Lung (tissue), 17 donors: ENCODE measurements at places on chromosomes 5 and 9. TPM values are rescaled to one million over a fixed set of nuclear protein-coding genes. Genes with fewer than 3 reads are reported as not detected.

Gene FAM120AOS
- 36.5 TPM for total RNA-seq

Gene POLR1E
- total RNA-seq = 19.9 TPM

Gene ADGRV1
- total RNA-seq = 39.9 TPM

Gene TNFSF15
- total RNA-seq = 24.5 TPM

Gene KCNV2
- total RNA-seq = not detected

Gene GRIA1
- total RNA-seq = 2.2 TPM

Gene RALGDS
- total RNA-seq = 61.1 TPM

Gene FBXW5
- 118 TPM for total RNA-seq

Gene SPATA31D4
- total RNA-seq = not detected

Gene PCDHB13
- total RNA-seq = 7.7 TPM

- DNase-seq = peak; percentile 26
- peaks cover 7% of the 10 kb centered on the region for H3K36me3 ChIP-seq
- H3K4me1 ChIP-seq = peaks cover 3% of the 10 kb centered on the region
- no peak overlapping the region for H3K4me3 ChIP-seq
- no peaks in the 10 kb centered on the region for H3K27me3 ChIP-seq
Observed at GRCh38 chr9:121676926-121677325, 25.5 kb downstream of the DAB2IP start.

DNA sequence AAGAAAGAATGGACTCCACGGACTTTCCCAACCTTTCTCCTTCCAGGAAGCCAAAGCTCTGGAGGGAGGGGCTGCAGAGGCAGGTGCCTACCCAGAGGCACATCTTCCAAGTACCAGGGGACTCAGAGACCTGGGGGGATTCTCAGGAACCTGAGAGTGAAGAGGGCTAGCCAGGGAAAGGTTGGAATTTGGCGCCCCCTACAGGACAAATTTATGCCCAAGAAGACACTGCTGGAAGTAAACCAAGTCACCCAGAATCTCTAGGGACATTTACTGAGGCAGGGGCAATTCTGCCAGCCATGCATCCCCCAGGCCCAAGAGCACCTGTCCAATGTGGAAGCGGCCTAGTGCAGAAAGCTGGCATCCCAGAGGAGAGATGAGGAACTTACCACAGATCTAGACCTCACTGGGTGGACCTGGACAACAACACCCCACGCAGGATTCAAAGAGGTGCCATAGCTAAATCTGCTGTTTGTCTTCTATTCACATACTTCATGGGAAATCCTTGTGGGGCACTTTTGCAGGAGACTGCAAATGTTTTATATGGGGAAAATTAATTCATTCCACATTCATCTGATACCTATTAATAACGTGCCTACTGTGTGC, 25.9 kb upstream of the IDNK start:
- H3K4me1 ChIP-seq = no peaks in the 10 kb centered on the region
- peak; percentile 23 for DNase-seq
- H3K27me3 ChIP-seq = no peaks in the 10 kb centered on the region
- H3K36me3 ChIP-seq = no peaks in the 10 kb centered on the region

GRCh38 chr9:859251-859650, 17.8 kb downstream of the DMRT1 start:
- no peak for DNase-seq
- H3K4me3 ChIP-seq = no peak overlapping the region
- no peak overlapping the region for H3K27ac ChIP-seq

DNA sequence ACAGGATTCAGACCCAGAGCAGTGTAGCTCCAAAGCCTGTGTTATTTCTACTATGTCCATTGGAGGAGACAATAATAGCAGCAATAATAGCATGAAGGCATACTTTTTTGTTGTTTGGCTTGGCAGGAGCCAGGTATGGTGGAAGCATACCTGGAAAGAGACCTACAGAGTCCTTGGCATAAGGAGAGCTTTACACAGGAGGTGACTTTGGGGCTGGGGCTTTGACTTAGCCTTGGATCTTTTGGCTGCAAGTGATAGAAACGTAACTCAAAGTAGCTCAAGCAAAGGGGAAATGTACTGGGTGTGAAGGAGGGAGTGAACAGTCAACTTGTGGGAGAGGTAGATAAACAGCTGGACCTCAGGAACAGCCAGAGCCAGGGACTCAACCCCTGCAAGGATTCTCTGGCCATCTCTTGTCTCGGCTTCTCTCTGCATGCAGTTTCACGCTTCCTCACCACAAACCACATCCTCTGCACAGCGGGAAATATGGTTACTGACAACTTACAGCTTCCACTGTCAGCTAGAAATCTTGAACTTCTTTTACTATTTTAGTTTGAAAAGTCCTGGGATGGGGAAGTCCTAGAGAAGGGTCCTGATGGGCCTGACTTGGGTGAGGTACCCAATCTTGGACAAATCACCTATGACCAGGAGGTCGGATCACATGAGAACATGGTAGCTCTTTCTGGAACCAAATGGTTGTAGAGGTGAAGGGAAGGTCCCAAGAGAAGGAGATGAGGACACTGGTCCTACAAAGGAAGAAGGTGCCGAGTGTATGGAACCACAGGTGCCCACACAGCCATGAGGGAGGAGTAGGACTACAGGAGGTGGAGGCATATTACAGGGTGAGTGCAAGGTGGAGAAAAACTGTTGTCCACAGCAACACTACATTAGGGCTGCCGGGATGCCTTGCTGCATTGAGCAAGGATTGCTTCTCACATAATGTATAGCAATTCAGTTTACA, 47.0 kb upstream of the TGFBR1 start:
- no peaks in the 10 kb centered on the region for H3K4me1 ChIP-seq
- peak overlapping the region; percentile 76 for H3K27ac ChIP-seq
- H3K36me3 ChIP-seq = no peaks in the 10 kb centered on the region
- no peak overlapping the region for H3K4me3 ChIP-seq

- no peaks in the 10 kb centered on the region for H3K27me3 ChIP-seq
- no peaks in the 10 kb centered on the region for H3K4me1 ChIP-seq
- H3K27ac ChIP-seq = no peak overlapping the region
- DNase-seq = no peak
- no peak overlapping the region for H3K4me3 ChIP-seq
Observed at GRCh38 chr9:89278997-89279739, 31.8 kb upstream of the CKS2 start.

DNA sequence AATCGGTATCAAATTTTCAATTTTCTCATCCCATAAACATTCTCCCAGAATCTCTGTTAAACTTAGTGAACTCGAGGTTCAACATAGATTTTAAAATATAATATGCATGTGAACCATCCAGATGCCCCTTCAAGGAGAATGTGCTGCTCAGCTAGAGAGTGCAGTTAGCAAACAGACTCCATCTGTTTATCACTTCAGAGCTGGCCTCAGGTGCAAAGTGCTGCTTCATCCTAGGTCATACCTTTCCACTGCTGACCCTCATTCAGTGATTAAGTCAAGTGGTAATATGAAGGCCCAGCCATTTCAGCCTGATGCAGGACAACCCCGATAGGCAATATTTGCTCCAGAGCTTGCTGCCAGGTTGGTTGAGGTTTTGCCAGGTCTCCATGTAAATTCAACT, 339.0 kb upstream of the POU5F2 start:
- H3K4me3 ChIP-seq = no peak overlapping the region
- no peaks in the 10 kb centered on the region for H3K4me1 ChIP-seq
- no peak for DNase-seq
- no peaks in the 10 kb centered on the region for H3K27me3 ChIP-seq
- no peak overlapping the region for H3K27ac ChIP-seq

- peak overlapping the region; percentile 57 for H3K4me3 ChIP-seq
- peak overlapping the region; percentile 13 for H3K27ac ChIP-seq
- peak; percentile 17 for DNase-seq
Observed at GRCh38 chr9:125142560-125143376, 560 bp downstream of the SCAI start.

GRCh38 chr5:157690690-157691433, 19.5 kb downstream of the C5orf52 start:
- H3K4me3 ChIP-seq = no peak overlapping the region
- no peaks in the 10 kb centered on the region for H3K27me3 ChIP-seq
- H3K36me3 ChIP-seq = no peaks in the 10 kb centered on the region
- no peak overlapping the region for H3K27ac ChIP-seq

- H3K27ac ChIP-seq = peak overlapping the region; percentile 98
- peaks cover 6% of the 10 kb centered on the region for H3K4me1 ChIP-seq
- no peaks in the 10 kb centered on the region for H3K27me3 ChIP-seq
- H3K36me3 ChIP-seq = no peaks in the 10 kb centered on the region
Observed at GRCh38 chr9:4678679-4679267, 596 bp upstream of the CDC37L1 start.

DNA sequence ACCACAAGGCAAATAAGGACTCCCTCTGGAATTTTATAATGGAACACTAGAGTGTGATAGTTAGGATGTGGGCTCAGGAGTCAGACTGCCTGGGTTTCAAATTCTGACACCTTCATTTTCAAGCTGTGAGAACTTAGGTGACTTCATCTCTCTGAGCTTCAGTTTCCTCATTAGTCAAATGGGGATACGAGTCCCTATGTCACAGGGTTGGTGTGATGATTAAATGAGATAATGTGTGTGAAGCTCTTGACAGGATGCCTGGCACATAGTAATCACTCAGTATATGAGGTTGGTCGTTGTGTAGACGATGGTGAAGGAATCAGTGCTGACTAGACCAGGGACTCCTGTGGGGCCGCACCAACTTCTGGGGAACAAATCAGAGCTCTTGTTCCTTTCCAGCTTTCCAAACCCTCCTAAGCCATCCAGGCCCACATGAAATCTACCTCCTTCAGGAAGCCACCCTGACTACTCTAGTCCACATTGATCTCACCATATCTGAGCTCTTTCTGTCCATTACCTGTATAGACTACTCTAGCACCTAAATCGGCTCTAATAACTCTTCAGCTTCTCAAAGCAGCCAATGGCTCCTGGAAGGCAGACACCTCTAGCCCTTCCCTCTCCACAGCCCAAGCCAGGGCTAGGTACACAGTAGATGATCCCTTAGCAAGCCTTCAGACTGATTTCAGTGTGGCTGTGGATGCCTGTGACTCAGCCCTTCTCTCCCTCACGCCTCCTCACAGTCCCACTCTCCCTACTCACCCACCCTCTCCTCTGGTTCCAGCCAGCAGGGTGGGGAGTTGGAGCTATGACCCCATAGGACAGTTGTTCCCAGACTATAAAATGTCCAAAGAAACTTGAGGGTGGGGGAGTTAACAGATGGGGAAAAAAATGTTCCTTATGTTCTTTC, 2.5 kb upstream of the TCF7 start:
- no peaks in the 10 kb centered on the region for H3K36me3 ChIP-seq
- no peaks in the 10 kb centered on the region for H3K4me1 ChIP-seq
- no peaks in the 10 kb centered on the region for H3K27me3 ChIP-seq
- H3K27ac ChIP-seq = no peak overlapping the region

- H3K4me3 ChIP-seq = no peak overlapping the region
- H3K27me3 ChIP-seq = no peaks in the 10 kb centered on the region
- no peaks in the 10 kb centered on the region for H3K4me1 ChIP-seq
- DNase-seq = no peak
- no peaks in the 10 kb centered on the region for H3K36me3 ChIP-seq
Observed at GRCh38 chr5:139971202-139971725, 71.8 kb downstream of the NRG2 start.

DNA sequence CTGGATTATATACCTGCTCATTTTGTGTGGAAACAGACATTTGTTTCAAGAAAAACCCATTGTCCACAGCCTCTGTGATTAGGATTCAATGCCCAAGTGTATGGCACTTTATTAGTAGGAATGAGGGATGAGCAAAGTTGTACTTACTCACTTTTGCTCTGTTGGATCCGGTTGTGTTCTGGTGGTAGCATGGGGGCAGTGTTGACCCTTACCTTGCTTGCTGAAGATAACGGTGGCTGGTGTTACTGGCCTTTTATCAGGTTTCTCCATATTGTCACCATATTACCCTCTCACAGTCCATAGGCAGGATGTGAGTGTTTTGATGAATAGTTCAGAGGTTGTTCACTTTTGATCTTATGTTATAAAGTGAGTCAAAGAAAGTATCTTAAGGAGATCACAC, 42.7 kb upstream of the NUDT12 start:
- no peak for DNase-seq
- H3K36me3 ChIP-seq = no peaks in the 10 kb centered on the region
- no peak overlapping the region for H3K4me3 ChIP-seq
- no peaks in the 10 kb centered on the region for H3K4me1 ChIP-seq
- no peak overlapping the region for H3K27ac ChIP-seq

DNA sequence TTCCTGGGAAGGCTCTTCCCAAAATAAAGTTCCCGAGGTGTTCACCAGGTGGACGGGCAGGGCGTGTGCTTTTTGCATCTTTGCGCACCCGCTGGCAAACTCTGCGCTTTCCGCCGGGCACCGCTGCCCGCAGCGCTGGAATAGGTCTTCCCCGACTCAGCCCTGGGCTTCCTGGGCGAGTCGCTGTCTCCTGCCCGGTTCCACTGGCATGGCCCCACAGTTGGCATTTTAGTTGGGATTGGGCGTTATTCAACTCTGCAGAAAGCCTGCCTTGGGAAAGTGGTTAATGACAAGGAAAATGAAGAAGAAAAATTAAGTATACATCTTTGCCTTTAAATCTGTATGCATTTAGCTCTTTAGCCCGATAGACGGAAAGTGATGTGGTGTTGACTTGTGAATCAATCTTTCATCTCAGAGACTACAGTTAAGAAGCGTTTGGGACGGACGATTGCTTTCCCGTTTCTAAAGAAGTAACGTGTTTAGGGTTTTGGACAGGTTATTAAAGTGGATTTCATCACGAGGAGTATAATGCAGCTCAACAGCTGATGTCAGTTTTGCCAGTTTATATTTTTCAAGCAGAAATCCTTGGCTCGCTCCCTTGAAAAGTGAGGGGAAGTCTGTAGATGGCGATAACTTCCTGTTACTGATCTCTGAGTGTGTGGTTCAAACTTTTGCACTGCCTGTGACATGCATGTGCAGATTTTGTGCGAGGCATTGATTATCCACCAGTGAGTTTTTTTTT, 946 bp downstream of the ADCY2 start:
- DNase-seq = peak; percentile 74
- peak overlapping the region; percentile 28 for H3K4me3 ChIP-seq
- H3K27ac ChIP-seq = no peak overlapping the region
- H3K36me3 ChIP-seq = no peaks in the 10 kb centered on the region

DNA sequence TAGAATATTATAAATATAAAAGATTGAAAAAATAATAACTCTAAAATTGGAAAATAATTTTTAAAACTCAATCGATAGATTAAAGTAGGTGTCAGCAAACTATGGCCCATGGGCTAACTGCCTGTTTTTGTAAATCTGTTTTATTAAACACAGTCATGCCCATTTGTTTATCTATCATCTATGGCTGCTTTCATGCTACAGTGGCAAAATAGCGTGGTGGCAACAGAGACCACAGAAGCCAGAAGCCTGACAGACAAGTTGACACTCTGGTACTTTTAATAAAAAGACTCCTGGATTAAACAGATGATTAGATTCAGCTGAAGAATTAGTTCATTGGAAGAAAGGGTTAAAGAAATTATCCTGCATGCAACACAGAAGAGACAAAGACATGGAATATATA, 400.7 kb upstream of the RORB start:
- no peak overlapping the region for H3K4me3 ChIP-seq
- no peaks in the 10 kb centered on the region for H3K36me3 ChIP-seq
- no peak overlapping the region for H3K27ac ChIP-seq
- H3K4me1 ChIP-seq = no peaks in the 10 kb centered on the region

DNA sequence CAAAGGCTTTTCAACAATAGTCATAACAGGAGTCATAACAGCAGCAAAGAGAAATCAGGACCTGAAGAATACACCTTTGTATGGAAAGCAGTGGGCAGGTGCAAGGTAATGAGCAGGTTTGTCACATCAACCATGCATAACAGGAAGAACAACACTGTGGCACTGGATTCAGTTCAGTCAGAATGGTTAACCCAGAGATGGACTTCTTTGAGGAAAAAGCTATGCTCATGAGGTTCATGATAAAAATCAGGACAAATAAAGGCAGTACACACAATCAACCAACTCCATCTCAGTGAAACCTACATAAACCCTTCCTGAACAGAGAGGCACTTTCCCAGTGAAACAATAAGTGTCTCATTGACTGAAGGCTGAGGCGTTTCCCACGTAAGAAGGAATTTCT, 27.0 kb downstream of the ABITRAM start:
- no peaks in the 10 kb centered on the region for H3K4me1 ChIP-seq
- H3K27ac ChIP-seq = no peak overlapping the region
- H3K27me3 ChIP-seq = no peaks in the 10 kb centered on the region
- H3K36me3 ChIP-seq = peaks cover 14% of the 10 kb centered on the region
- H3K4me3 ChIP-seq = no peak overlapping the region
- no peak for DNase-seq
